ENCODE measurements at places on chromosomes 1 and 21.

DNA sequence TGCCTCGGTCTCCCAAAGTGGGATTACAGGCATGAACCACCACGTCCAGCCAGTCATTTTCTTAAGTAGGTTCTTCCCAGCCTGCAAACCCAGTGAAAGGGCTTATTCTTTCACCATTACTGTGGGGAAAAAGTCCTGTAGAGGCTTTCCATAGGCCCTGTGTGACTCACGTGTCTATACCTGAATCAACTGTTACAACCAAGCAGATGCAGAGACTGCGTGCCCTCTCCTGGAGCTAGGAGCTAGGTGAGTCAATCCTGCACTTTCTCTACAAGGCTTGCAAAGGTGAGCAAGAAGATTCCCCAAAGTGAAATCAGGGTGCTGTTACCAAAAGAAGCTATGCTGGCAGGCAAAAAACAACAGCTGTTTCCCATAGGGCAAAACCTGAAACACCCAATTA is 13.8 kb upstream of the MPZL1 start:
- DNase-seq: no peak

- DNase-seq: no peak
Observed at GRCh38 chr1:68198752-68199151, 33.6 kb downstream of the WLS start.

GRCh38 chr1:22317231-22317919 is 134.3 kb upstream of the ZBTB40 start:
- peak; percentile 21 for DNase-seq

DNA sequence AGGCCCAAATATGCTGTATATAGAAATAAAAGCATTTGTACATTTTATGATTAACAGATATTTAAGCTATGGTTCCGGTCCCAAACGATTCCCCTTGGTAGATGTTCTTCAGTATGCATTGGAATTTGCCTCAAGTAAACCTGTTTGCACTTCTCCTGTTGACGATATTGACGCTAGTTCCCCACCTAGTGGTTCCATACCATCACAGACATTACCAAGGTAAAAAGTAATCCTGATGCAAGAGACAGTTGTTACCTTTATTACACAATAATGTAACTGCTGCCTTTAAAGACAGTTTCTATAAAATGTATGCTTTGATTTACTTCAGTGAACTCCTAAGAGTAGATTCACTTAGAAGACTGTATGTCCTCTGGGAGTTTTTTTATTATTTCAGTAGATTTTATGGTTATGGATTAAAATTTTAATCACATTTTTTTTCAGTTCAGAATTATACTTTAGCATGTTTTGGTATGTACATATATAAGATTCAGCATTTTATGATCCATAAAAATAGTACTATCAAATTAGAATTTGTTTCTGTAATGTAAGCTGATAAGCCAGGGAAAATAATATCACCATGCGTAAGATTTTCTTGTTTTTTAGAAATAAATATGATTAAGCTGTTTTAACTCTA is 96.5 kb downstream of the USP25 start:
- peak; percentile 42 for DNase-seq

DNA sequence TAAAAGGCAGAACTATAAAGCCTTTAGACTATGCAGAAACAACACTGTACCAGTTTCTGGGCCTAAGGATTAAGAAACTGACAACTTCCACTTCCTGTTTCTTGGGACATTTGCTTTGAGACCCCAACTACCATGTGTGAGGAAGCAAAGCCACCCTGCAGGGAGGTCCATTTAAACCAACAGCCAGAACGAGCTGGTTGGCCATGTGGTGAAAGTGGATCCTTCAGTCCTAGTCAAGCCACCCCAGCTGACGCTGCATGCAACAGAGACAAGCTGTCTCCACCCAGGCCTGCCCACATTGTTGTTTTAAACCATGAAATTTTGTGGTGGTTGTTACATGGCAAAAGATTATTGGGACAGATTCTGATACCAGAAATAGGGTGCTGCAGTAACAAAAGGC is 31.8 kb upstream of the SLFNL1 start:
- no peak for DNase-seq

DNA sequence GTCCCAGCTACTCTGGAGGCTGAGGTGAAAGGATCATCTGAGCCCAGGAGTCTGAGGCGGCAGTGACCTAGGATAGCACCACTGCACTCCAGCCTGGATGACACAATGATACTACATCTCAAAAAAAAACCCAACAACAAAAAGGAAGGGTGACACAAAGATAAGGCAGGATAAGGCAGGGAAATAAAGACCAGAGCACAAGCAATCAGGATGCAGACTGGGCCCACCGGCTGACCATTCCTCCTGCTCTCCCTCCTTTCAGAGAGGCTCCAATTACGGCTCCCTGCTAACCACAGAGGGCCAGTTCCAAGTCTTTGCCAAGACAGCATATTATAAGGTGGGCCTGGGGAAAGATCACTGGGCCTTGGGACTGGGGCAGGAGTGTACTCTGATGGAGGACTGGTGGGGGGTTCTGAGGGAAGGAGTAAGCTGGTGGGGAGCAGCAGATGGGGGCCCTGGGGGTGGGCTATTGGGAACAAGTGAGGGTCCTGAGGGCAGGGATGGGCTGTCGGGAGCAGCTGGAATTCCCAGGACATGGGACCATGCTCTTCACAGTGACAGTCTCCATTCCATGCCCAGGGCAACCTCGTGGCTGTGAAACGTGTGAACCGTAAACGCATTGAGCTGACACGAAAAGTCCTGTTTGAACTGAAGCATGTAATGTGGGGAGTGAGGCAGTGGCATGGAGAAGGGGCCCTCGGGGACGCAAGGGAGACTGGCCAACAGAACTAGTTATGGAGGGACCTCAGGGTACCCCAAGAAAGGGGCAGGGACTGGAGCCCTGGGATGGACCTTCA is 7.3 kb downstream of the NPR1 start:
- no peak for DNase-seq

DNA sequence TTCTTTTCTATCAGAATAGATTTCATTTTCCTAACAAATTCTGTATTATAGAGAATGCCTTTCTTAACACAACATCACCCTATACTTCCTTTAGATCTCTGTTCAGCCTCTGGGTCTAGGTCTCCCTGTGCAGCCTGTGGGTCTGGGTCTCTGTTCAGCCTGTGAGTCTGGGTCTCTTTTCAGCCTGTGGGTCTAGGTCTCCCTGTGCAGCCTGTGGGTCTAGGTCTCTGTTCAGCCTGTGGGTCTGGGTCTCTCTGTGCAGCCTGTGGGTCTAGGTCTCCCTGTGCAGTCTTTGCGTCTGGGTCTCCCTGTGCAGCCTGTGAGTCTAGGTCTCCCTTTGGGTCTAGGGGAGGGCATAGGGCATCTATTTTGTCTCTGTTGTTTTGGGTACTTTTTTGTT is 59.6 kb upstream of the DIP2A start:
- no peak for DNase-seq

DNA sequence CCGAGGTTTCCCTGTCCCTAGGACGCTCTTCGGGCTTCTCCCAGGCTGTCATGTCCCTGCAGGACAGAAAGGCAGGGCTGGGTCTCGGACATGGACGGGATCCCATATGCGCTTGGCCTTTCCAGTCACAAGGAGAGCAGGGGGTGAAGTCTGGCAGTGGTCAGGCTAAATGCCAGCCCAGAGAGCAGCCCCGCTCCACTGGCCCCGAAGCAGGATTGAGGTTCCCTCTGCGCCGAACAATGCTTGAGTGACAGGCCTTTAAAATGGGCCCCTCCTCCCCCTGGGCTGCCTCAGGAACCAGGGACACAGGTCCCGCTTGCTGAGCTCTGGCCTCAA is 12.7 kb downstream of the DRAXIN start:
- no peak for DNase-seq

DNA sequence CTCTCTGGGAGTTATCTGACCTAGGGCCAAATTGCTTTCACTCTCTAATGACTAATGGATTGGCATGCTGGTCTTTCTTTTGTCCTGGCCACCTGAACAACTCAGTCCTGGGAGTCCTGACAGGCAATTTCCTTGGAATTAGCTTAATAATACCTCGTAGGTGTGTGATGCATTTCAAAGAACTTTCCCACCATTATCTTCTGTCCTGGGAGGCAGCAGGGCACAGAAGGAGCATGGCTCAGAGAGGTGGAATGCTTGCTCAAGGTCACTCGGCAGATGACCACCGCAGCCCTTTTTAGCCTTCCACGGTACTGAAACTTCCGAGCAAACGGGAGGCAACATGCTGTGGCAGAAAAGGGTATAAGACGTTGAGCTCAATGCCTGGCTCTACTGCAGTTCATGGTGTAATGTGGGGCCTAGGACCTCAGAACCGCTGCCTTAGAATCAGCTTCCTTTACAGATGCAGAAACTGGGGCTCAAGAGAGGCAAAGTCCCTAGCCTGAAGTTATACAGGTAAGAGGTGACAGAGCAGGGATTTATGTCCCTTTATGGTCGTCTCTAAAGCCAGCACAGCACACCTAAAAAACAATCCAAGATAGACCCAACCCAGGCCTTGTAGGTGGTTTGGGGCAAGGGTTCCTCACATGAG is 3.2 kb downstream of the ID3 start:
- DNase-seq: no peak

- no peak for DNase-seq
Observed at GRCh38 chr1:178739285-178740045, 14.4 kb downstream of the RALGPS2 start.

DNA sequence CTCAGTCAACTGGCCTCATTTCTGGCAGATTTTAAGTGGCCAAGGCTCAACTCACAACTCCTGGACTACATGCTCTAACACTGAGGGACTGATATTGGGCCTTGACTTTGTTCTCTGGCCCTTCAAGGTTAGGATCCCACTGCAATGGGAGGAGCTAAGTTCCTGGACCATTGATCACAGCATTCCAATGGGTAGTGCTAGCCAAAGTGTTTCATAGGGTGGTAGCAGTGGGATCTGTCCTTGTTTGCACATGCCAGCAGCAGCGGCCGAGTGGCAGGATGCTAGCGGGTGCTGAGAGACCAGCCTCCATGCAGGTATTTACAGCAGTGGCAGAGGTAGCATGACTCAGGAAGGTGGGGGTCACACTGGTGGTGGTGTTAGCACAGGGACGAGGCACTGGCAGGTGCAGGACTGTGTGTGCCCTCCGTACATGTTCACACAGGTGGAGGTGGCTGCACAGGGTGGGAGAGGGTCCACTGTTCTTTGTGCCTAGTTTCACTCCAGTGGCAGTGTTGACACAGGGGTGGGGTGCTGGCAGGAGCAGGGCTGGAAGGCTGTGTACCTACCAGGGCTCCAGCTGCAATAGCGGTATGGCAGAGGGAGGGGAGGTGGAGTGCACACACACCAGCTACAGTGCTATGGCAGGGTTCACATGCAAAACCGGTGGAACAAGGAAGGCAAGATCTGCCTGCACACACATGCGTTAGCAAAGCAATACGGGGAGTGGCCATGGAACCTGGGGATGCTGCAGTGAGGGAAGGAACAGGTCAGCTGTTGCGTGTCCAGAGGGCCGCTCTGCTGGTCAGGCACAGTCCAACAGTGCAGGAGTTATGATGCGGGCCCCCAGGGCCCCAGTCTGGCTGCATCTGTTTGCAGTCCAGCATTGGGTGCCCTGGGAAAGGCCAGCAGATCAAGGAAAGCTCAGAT is 51.7 kb downstream of the COL24A1 start:
- DNase-seq: no peak

GRCh38 chr1:223226271-223226670 is 83.2 kb upstream of the TLR5 start:
- no peak for DNase-seq

- no peak for DNase-seq
Observed at GRCh38 chr1:236429715-236430274, 35.7 kb downstream of the EDARADD start.

GRCh38 chr1:24544239-24544638 is 11.6 kb upstream of the NCMAP start:
- DNase-seq: no peak

DNA sequence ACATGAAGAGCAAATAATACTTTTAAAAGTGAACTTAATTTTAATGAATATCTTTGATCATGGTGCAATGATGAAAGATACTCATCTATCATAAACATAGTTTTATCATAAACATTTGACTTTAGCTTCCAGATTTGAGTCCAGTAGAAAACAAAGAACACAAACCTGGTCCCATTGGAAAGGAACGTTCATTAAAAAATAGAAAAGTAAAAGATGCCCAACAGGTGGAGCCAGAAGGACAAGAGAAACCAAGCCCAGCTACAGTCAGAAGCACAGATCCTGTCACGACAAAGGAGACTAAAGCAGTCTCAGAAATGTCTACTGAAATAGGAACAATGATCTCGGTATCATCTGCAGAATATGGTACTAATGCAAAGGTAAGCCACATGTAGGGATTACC is 55.6 kb upstream of the MYOCOS start:
- DNase-seq: no peak

DNA sequence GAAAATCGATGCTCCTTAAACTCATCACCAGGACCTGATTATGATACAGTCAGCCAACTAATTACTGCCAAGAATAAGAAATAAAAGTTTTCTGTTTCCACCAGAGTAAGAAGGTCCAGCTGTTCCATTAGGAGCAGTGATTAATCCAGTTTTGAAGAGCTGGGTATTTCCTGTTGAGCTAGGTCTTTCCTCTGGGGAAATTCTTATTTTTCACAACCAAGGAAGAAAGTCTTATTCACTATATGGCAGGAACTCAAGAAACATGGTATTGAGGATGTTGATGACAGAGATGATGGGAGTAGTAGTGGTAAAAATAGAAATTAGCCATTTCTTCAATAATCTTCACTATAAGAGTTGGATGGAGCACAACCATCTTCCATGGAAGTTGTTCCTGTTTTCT is 374.6 kb upstream of the RUNX1 start:
- DNase-seq: no peak

- no peak for DNase-seq
Observed at GRCh38 chr1:222767152-222767571, 30.2 kb downstream of the FAM177B start.

DNA sequence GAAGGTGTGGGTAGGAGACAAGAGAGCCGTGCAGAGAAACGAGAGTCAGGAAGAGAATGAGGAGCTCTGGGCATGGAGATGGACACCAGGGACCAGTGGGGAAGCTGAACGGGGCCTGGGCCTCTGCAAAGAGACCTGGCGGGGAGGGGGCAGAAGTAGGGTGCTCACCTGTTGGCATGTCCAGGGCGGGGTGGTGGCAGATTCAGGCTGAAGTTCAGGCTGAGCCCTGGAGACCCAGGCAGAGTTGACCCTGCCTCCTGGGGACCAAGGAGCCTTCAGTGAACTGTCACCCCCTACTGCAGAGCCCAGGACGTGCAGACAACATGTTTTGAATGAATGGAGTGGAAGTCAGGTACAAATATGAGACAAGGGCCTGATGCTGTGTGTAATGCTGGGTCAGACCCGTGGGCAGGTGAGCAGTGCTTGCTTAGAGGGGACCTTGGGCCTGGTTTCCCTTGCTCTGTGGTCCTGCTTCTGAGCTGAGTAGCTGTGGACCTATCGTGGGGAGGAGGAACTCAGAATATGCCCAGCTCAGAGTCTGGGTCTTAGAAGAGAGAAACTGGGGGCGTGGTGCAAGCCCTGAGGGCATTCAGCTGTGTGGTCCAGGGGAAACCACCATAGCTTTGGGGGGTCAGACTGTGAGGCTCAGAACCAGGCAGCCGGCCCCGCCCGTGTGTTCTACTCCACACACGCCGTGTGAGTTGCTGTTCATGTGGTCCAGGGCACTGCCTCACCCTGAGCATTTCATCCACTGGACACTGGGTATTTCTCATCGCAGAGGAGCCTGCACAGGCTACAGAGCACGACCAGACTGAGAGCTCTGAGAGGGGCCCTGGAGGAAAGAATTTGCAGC is 21.3 kb upstream of the UMODL1 start:
- DNase-seq: no peak
